ENCODE measurements at places on chromosomes 6 and 20.

- DNase-seq, result no peak
Observed at GRCh38 chr6:3636060-3636459, 115.5 kb downstream of the PXDC1 start.

GRCh38 chr6:75492386-75493153, 1.0 kb downstream of the FILIP1 start:
- DNase-seq, result no peak

DNA sequence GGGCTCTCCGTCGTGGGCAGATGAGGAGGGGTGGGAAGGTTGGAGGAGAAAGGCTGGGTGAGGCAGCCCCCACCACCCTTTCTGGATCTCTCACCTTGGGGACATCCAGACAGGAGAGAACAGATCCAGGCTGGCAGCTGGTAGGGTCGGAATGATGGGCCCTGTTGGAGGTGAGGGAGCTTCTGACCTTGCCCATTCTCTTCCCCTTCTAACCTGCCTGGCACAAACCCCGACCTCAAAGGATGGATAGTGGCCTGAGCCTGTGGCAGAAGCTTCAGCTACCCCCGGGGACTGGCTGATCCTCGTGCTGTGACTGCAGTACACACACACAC, 6.0 kb upstream of the NPBWR2 start:
- no peak for DNase-seq

GRCh38 chr6:157054531-157054979, 268.8 kb downstream of the TMEM242 start:
- DNase-seq, result no peak

GRCh38 chr20:47620808-47621805, 119.4 kb downstream of the NCOA3 start:
- peak; percentile 9 for DNase-seq

DNA sequence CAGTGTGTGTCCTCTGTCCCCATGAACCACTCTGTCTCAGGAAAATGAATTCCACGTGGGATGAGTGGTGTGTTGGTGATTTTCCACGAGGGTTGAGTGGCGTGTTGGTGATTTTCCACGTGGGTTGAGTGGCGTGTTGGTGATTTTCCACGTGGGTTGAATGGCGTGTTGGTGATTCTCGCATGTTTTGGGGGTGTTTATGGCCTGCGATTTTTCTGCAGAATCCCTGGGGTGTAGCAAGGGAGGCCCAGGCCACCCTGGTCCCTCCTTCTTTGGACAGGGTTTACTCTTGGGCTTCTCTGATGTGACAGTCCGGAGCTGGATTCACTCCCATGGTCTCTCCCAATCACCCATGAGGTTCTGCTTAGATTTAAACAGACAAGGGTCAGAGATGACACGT, 90.6 kb upstream of the FRMD1 start:
- no peak for DNase-seq

GRCh38 chr6:140486450-140487361, 1112.3 kb upstream of the CITED2 start:
- DNase-seq, result no peak

- no peak for DNase-seq
Observed at GRCh38 chr6:33786736-33787135, 2.2 kb downstream of the LEMD2 start.

- no peak for DNase-seq
Observed at GRCh38 chr6:139277161-139277560, 14.6 kb downstream of the TXLNB start.

DNA sequence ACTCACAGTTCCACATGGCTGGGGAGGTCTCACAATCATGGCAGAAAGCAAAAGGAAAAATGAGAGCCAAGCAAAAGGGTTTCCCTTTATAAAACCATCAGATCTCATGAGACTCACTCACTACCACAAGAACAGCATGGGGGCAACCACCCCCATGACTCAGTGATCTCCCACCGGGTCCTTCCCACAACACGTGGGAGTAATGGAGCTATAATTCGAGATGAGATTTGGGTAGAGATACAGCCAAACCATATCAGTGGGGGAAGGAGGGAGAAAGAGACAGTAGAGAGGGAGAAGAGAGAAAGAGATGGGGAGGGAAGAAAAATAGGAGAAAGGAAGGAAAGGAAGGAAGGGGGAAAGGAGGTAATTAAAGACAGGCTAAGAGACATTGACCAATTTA, 30.1 kb downstream of the GMDS start:
- no peak for DNase-seq

DNA sequence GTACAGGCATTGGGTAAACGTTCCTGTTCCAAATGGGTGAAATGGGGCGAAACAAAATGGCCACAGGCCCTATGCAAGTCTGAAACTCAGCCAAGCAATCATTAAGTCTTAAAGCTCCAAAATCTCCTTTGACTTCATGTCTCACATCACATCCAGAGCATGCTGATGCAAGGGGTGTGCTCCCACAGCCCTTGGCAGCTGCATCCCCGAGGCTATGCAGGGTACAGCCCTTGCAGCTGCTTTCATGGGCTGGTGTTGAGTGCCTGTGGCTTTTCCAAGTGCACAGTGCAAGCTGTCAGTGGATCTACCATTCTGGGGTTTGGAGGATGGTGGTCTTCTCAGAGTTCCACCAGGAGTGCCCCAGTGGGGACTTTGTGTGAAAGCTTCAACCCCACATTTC, 270.0 kb upstream of the CDYL start:
- no peak for DNase-seq

DNA sequence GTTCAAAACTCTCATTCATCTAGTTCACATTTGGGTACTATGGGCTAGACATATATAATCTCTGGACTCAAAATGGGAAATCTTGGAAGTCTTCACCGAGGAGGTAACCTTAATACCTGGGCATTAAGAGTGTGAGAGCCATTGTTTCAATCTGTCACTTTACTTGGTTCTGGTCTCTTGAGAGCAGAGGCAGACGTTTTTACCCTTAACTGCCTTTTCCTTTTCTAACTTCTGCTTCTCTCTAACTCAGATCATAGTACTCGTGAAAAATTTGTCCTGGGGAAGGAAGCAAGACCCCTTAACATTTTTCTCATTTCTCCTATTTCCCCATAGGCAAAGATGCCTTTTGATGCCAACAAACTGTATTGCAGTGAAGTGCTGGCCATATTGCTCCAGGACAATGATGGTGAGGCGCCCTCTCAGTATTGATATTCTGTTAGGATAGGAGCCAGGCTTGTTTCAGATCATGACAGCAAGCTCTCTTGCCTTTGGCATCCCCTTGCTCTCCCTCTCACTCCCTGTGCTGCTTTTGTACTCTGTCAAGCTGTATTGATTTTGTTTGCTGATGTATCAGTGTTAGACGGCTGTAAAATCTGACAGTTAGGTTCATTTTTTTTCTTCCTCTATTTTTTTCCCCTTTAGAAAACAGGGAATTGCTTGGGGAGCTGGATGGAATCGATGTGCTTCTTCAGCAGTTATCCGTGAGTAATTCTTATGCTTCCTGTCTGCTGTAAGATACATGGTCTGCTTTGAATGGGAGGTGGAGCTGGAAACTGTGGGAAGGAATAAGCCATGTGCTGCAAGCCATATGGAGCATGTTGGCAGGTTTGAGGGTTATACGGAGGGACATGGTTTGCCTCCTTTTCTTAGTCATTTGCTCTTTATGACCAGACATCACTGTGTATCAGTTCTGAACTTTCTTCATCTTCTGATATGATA, 83.5 kb downstream of the CTNNBL1 start:
- DNase-seq, result peak; percentile 32

GRCh38 chr6:30781743-30782424, 37.5 kb upstream of the IER3 start:
- peak; percentile 83 for DNase-seq

DNA sequence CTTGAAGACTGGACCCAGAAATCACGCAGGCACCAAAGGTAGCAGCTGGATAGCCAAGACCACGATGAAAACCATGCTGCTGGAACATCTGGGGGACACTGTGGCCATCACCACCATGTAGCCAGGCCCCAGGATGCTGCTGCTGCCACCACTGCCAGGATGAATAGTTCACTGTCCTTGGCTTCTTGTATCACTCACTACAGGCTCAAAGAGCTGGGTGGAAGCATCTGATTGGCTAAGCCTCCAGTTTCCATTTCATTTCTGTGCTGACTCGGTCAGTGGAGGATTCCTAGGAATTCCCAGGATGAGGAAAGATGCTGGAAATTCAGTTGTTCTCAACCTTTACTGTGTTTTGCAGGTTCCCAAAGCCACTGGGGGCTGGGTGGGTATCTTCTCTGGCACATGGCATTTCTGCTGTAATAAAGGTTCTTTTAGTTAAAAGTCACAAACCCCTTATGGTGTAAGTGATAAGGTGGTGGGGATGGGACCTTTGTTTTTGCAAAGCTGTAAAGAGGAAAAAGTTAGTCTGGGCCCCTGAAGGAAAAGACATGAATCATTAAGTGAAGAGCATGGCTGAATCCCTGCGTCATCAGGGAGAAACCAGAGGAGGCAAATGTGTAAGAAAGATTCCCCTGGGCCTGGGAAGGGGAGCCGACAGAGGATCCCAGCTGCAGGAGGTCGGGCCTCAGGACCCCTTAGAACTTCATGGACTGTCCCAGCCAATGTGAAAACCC, 75.6 kb upstream of the RNF24 start:
- DNase-seq, result no peak

- DNase-seq, result no peak
Observed at GRCh38 chr20:39270837-39271604, 308.9 kb downstream of the DHX35 start.

- no peak for DNase-seq
Observed at GRCh38 chr6:170403451-170403850, 96.9 kb downstream of the FAM120B start.

GRCh38 chr6:146984251-146984924, 219.8 kb upstream of the STXBP5 start:
- no peak for DNase-seq
